Fibroblast of the conjunctiva (primary cell): ENCODE measurements at places on chromosomes 6 and 20.
A peak's percentile ranks its signal among the peaks of the same experiment; 100 is the strongest.

- DNase-seq = no peak
Observed at GRCh38 chr6:167849846-167850459, 23.2 kb downstream of the AFDN start.

- no peak for DNase-seq
Observed at GRCh38 chr20:19495905-19496703, 262.0 kb upstream of the RIN2 start.

- no peak for DNase-seq
Observed at GRCh38 chr6:127860723-127861122, 40.1 kb downstream of the THEMIS start.

- no peak for DNase-seq
Observed at GRCh38 chr20:24261351-24261750, 208.1 kb upstream of the SYNDIG1 start.

- no peak for DNase-seq
Observed at GRCh38 chr20:19049514-19049913, 162.9 kb upstream of the SLC24A3 start.

- no peak for DNase-seq
Observed at GRCh38 chr6:19554356-19555225, 282.6 kb upstream of the ID4 start.

- DNase-seq = no peak
Observed at GRCh38 chr20:4371623-4372251, 350.0 kb upstream of the PRND start.

DNA sequence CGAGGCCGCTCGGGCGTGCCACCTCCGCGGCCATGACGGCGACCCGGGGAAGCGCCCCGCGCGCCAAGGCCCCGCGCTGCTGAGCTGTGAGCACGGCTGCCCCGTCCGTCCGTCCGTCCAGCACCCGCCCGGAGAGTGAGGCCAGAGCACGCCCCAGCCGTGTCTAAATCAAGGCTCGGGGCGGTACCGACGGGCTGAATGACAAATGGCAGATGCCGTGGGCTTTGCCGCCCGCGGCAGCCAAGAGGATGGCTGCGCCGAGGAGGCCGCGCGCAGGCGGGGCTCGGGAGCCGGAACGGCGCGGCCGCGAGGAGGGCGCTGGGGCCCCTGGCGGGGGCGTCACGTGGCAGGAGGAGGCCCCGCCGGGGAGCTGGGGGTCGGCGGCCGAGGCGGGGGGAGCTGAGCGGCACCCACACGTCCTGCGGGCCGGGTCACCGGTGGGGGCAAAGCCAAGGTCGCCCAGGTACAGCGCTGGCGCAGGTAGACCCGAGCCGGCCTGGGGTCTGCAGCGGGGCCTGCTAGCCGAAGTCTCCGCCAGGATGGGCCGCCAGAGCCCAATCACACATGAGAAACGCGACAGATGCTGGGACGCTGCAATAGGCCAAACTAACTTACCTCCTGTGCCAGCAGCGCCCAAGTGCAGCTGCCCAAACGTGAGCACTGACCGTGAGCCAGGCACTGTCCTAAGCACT, at the start of gene PLAGL1:
Gene PLAGL1, minus strand, starts transcription at position 140 of the 692 bp plus-strand sequence. CDS start 60,123 bp downstream, outside the sequence.
- DNase-seq = no peak

GRCh38 chr20:20217621-20218020, 150.3 kb upstream of the INSM1 start:
- DNase-seq = no peak

GRCh38 chr6:28945349-28945748, 21.6 kb upstream of the TRIM27 start:
- no peak for DNase-seq

DNA sequence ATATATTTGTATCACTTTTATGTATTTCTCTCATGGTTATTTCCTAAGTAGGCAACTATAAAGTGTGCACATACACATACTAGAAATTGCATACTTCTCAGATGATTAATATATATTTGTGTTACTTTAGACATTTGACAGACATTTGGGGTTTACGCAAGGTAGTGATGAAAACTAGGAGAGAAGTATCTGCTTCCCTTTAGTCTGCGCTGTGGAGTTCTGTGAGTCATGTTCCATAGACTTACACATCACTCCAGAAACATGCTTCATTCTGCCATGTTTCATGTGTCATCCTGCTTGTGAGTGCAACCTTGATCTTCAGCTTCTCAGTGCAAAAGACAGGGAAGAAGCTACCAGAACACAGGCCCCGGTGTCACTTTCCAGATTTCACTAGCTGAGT, 200.7 kb upstream of the BMP2 start:
- DNase-seq = peak; percentile 87

DNA sequence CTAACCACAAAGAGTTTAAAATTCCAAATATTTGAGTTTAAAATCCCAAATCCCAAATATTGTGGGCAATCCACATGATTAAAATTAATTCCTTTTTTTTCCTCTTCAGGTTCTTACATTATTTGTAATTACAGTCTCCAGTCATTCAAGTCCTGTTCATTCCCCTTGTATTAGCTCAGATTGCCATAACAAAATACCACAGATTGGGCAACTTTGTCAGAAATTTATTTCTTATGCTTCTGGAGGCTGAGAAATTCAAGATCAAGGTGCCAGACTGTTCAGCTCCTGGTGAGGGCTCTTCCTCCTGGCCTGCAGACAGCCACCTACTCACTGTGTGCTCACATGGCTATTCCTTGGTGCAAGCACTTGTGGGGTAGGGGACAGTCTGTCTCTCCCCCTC, 105.5 kb downstream of the ARMC2 start:
- no peak for DNase-seq

GRCh38 chr6:34633785-34634184, 62.8 kb downstream of the ILRUN start:
- no peak for DNase-seq
